ENCODE measurements at places on chromosomes 6 and 20.

- no peak for DNase-seq
Observed at GRCh38 chr6:21190701-21191100, 402.9 kb upstream of the SOX4 start.

- DNase-seq: peak; percentile 59
Observed at GRCh38 chr6:390914-391558, 516 bp upstream of the IRF4 start.

- DNase-seq: no peak
Observed at GRCh38 chr20:32004963-32005362, 5.3 kb upstream of the CCM2L start.

DNA sequence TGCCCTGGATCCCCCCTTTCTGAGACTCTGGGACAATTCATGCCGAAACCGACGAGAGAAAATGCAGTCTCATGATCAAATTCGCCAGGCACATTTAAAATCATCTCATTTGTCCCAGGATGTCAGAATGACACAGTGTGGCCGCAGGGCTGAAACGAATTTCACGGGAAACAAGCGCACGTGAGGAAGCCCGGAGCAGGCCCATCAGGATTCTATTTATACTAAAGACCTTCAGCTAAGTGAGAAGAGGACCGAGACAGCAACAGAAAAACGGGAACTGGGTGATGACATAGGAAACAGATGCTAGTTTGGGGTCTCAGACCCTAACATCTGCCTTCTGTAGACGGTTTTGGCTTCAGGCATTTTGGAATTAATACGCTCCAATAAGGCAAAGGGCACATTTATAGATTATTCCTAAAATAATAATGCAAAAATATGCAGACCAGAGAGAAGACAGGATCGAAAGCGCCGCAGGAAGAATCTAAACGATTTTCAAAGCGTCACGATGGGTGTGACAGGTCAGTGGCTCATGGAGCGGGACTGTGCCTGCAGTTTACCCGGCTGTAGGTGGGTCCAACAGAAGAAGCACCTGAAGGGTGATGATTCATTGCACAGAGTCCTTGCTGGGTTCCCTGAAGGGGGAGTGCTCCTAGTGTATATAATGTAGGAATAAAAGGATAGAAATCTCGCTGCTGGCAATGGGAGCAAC is 80.8 kb upstream of the MPC1 start:
- DNase-seq: no peak

GRCh38 chr6:43833996-43834390 is 64.0 kb downstream of the VEGFA start:
- DNase-seq: no peak

- no peak for DNase-seq
Observed at GRCh38 chr6:25277857-25278256, 1.3 kb upstream of the CARMIL1 start.

DNA sequence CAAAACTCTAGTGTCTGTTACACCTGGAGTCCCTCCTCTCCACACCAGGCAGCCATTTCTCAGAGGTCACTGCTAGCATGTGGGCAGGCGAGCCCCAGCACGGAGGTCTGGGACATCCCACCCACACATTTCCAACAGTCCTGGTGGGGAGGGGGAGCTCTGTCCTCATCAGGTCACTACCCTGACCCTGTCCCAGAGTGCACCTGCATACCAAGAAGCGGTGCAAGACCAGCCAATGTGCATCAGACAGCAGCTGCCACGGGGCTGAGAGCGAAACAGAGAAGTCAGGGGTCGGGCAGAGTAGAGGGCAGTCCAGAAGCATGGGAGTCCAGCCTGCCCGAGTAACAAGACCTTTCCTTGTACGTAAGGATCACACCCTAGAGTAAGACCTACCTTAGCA is 71.1 kb downstream of the TAF4 start:
- no peak for DNase-seq

- no peak for DNase-seq
Observed at GRCh38 chr6:4128072-4128471, 7.3 kb downstream of the ECI2 start.

DNA sequence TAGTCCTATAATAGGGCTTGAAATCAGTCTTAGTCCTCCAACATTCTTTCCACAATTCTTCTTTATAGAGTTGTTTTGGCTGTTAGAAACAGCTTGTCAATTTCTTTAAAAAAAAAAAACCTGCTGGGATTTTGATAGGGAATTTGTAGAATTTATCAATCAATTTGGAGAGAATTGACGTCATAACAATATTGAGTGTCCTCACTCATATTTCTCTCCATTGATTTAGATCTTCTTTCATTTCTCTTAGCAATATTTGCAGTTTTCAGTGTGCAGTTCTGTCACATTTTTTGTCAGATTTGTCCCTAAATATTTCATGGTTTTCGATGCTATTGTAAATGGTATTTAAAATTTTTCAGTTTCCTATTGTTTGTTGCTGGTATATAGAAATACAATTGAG is 5.3 kb upstream of the LINC00237 start:
- no peak for DNase-seq

- DNase-seq: no peak
Observed at GRCh38 chr20:48458601-48459385, 369.0 kb downstream of the PREX1 start.

GRCh38 chr6:145818796-145819195 is 4.2 kb upstream of the FBXO30 start:
- no peak for DNase-seq

- no peak for DNase-seq
Observed at GRCh38 chr6:25454136-25454535, 175.0 kb downstream of the CARMIL1 start.

- DNase-seq: no peak
Observed at GRCh38 chr6:214428-214827, 77.9 kb upstream of the DUSP22 start.

- peak; percentile 35 for DNase-seq
Observed at GRCh38 chr6:90107771-90108282, 188.8 kb downstream of the BACH2 start.

GRCh38 chr6:7410851-7411250 is 21.2 kb downstream of the RIOK1 start:
- DNase-seq: no peak

- DNase-seq: no peak
Observed at GRCh38 chr6:124539096-124539495, 423.1 kb upstream of the RNF217 start.

- DNase-seq: no peak
Observed at GRCh38 chr6:97697456-97697855, 414.4 kb upstream of the MMS22L start.

DNA sequence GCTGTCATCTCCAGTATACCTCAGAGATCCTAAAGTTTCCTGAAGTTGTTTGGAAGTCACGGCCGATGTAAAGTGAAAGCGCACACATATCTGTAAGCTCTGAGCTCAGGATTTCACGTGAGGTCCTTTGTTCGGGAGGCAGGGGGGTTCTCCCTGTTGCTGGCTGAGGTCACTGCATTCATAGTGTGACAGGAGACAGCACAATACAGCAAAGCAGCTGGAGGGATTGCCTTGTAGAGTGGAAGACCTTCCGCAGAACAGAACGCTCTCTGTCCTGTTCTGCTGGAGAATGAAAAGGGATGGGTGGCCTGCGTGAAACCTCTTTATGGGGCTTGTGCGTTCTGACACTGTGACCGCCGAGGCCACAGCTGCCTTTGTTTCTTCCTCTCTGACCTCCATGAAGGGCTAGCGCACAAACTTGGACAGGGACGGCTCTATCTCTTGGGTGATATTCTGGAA is 13.4 kb upstream of the SERPINB1 start:
- no peak for DNase-seq

DNA sequence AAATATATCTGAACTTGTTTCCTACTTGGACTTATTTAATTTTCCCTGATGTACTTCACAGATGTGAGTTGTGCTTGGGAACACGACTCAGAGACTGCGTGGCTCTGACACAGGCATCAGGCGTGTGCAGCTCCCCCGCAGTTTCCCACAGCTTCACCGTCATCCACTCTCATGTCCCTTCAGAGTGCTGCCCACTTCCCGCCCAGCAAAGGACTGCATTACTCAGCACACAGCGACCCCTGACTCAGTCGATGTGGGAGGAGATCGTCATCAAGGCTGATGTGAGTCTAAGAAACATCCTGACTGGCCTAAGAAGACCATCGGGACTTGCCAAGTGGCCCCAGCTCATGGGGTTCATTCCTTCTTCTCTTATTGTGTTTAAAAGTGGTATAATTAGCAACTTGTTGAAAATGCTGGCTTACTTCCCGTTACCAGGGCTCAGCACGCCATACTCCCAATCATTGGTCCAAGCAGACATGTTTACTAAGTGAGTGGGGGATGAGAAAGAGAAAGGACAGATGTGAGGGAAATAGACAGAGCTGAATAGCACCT is 539.4 kb upstream of the JARID2 start:
- peak; percentile 78 for DNase-seq

- no peak for DNase-seq
Observed at GRCh38 chr6:111427341-111428116, 55.5 kb downstream of the REV3L start.

GRCh38 chr6:125745281-125746018 is 4.0 kb upstream of the HEY2 start:
- no peak for DNase-seq

DNA sequence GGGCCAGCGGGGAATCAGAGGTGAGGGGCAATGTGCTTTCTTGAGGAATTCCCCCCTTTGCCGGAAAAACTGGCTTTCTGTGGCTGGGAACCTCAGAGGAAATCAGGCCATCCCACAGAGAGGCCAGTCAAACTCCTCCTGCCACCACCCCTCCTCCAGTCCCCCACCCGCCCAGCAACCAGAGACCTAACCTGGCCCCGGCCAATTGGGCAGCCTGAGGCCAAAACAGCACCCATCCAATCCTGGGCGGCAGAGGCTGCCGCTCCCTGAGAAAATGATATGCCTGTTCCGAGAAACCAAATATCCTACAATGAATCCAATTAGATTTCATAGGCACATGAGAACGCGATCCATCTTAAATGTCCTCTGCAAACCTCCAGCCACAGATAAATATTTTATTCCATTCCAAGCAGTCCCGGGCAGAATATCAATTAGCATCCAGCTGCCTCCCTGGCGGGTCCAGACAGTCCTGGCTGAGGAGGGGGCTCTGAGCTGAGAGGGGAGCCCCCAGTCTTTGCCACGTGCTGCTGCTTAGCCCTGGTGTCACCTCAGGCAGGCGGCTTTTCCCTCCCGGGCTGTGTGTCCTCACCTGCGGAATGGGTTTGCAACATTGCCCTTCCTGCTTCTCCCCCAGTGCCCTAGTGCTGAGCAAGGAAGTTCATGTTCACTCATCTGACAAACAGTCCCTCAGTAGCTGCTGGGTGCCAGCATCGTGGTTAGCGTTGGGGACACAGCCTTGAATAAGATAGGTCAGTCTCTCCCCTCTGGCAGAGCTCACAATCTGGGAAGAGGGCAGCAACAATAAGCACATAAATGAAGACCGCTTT is 95.0 kb downstream of the DLGAP4 start:
- no peak for DNase-seq

DNA sequence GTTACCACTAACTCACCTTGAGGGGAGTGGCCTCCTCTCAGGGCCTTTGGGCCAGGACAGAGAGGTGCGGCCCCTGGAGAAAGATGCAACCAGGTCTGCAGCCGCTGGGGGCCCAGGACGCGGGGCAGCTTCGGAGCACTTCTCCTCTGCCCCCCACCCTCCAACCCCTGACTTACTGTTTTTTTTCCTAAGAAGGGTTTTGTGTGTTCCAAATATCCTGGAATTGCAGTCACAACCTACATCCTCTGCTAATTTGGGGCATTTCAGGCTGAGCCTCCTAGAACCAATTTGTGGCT is 1.7 kb downstream of the LINC00237 start:
- no peak for DNase-seq

GRCh38 chr6:161922631-161923119 is 648.8 kb upstream of the AGPAT4 start:
- no peak for DNase-seq

- no peak for DNase-seq
Observed at GRCh38 chr6:148166339-148166968, 176.2 kb upstream of the SASH1 start.

DNA sequence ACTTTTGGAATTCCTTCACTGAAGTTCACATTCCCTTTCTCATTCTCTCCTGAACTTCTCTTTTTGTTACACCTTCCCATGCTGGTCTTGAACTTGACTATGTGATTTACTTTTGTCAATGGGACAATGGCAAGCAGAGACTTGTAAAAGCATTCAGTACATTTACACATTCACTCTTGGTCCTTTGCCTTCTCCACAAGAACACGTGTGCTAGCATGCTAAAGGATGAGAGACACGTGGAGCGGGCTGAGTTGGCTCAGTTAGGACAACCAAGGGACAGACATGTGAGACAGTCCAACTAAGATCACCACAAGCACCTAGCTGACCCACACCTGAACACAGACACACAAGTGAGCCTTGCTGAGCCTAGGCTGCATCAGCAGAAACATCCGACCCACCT is 91.3 kb upstream of the PAK5 start:
- no peak for DNase-seq

DNA sequence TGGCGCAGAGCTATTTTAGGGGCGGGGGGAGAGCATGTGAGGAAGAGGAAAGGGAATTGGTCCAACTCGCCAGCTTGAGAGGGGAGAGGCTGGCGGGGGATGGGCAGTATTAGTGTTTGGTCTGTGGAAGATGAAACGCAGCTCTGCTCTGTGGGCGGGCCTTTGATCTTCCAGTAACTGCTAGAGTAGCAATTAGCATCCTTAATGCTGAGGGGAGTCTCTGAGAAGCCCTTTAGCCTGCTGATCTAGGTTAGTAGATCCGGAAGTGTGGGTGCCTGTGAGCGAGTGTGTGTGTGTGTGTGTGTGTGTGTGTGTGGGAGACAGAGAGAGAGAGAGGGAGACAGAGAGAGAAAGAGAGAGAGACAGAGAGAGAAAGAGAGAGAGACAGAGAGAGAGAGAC is 117.2 kb upstream of the BACH2 start:
- peak; percentile 79 for DNase-seq

DNA sequence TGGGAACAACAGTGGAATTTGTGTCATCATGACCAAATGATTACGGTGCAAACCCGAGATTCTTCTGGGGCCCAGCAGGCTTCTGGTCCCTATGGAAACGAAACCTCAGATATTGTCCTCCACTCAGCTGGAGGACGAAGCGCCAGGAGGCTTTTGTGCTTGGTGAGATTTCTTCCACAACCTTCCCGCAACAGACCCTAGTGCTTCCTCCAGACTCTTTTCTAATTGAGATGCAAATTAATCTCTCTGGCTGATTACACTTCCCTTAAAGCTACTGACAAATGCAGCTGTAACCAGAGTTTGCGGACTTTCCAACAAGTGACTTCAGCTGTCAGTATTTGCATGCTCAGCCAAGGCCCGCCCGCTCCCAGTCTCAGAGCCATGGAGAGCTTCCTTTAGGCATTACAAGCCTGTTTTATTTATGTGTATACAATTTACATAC is 96.0 kb downstream of the INSM1 start:
- DNase-seq: no peak

GRCh38 chr6:166006900-166007301 is 160.8 kb downstream of the TBXT start:
- DNase-seq: no peak

DNA sequence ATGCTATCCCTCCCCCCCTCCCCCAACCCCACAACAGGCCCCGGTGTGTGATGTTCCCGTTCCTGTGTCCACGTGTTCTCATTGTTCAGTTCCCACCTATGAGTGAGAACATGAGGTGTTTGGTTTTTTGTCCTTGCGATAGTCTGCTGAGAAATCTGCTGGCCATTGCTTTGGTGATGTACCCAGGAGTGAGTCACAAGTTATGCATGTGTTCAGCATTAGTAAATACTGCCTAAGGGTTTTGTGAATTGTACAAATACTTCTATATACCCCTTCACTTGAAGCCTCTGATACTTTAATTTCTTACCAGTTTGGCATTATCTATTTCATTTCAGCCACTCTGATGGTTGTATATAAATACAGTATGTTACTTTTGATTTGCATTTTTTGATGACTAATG is 711.3 kb upstream of the GJE1 start:
- no peak for DNase-seq

Data from stimulated activated CD4-positive, alpha-beta T cell treated with anti-CD3 and anti-CD28 coated beads, Interleukin-2, amount 100 ng/mL, for 24 hours (primary cell).